GM12865 (cell line): ENCODE measurements at places on chromosomes 7 and 10.

DNA sequence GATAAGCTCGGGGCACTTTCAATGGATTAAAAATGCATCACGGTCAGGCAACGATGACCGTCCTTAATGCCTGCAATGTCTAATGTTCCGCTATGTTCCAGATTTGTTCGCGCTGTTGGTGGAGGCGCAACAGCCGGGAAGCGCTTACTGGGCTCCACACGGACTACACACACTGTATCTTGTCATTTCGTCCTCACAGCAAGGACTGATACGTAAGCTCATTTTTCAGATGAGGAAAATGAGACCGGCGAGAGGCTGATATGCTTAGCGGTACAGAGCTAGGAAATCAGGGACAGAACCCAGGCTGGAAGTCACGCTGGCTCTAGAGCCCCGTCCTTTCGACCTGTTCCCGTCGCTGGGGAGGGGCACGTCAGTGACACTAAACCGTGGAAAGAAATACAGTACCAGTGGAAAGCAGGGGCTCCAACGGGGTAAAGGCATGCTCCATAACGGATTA is 670 bp downstream of the TPK1 start:
- DNase-seq = peak; percentile 64

DNA sequence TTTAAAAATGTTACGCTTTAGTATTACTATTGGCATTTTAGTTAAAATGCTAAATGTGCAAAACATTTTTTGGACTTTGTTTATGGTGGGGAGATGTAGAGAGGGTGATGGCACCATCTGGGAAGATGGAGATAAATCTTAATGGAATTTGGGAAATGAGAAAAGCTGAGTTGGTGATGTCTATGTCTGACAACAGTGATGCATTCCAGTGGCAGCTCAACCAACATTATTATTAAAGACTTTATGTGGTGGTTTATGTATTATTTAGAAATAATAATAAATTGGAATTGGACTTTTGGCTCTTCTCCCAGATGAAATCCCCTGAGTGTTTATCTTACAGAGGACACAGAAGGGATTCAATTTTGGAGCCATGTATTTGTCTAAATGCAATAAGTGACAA is 77.6 kb downstream of the SEC23IP start:
- DNase-seq = no peak

DNA sequence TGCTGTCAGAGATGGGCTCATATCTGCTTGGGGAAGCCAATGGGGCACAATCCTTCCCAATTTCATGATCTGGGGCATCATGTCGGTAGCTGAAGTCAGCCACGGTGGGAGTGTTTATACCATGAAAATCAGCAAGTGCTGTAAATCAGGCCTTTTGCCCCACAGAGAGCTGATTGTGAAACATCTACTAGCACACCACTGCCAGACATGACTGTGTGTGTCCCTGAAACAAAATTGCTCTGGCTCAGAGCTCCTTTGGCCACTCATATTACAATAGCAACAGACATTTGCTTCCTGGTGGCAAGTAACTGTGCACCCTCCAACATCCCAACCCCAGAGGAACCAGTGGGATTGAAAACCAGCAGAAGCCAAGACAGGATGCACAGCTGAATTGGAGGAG is 23.7 kb downstream of the GPR26 start:
- DNase-seq = no peak

- no peak for DNase-seq
Measured at GRCh38 chr10:112817981-112818777, 131.9 kb upstream of the TCF7L2 start.

- no peak for DNase-seq
Measured at GRCh38 chr10:62059217-62059920, 157.9 kb downstream of the ARID5B start.

GRCh38 chr7:105021967-105022366 is 8.0 kb downstream of the KMT2E start:
- no peak for DNase-seq

DNA sequence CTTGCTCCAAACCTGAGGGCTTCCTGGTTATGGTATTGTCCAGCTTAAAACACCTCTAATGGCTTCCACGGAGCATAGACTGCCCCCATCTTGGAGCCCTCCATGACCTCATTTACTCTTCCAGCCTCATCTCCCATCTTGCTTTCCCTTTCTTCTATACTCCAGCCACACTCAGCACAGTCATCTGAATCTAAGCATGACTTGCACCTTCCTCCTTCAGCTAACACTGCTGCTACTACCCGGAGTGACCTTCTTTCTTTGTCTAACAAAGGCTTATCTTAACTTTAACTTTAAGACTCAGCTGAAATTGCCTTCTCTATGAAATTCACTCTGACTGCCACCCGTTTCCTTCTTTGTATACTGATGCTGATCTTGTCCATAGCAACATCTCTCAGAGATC is 135.1 kb downstream of the FAM107B start:
- DNase-seq = no peak

DNA sequence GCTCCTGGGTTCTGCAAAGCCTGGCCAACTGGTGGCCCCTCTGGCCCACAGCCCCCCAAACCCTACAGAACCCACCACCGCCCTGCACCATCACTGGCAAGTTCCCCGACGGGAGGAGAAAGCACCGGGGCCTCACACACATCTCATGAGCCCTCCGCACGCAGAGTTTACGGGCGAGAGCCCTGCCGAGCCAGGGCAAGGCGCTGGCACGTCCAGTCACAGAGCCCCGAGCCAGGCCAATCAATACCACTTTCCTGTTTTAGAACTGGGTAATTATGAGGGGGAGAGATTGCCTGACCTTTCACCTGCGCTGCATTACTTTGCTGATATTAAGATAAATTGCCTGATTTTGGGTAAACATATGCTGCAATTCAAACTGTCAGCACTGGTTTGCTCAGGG is 113.3 kb downstream of the EBF3 start:
- DNase-seq = no peak

DNA sequence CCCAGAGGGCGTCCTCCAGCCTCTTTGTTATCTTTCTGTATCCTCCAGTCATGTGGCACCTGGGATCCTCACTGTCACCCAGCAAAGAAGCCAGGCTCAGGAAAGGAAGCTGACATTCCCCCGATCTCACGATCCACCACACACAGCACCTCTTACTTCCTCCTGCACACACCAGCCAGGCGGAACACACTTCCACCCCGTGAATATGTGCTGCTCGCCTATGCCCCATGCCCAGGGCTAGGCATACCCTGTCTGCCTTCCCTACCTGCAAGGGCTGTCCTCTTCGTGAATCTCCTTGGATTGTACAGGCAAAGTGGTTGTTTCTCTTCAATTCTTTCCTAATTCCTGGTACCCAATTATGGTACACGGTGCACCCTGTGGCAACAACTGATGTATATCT is 191.0 kb downstream of the TNS3 start:
- no peak for DNase-seq

- peak; percentile 71 for DNase-seq
Measured at GRCh38 chr10:97731346-97732051, 5.4 kb upstream of the ZFYVE27 start.

- DNase-seq = no peak
Measured at GRCh38 chr7:84532196-84532595, 337.6 kb upstream of the SEMA3A start.
